Stimulated activated CD4-positive, alpha-beta T cell treated with anti-CD3 and anti-CD28 coated beads, Interleukin-2, amount 100 ng/mL, for 48 hours (primary cell): ENCODE measurements at places on chromosomes 5 and 9.

DNA sequence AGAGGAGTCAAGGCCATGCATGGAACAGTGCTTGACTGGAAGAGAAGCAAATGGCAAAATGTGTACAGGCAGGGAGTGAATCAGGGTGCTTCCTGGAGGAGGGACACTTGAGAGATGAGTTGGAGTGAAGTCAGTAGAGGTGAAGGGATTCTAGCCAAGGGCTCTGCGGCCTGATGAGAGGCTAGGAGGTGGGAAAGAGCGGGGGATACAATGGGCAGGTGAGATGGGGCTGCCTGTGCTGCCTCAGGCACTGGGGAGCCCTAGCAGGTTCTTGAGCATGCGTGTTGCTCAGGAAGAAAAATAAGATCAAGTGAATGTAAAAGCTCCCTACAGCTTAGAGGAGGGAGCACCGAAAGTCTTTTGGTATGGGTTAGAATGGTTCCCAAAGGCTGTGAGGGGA is 22.3 kb downstream of the ERGIC1 start:
- no peak for DNase-seq

DNA sequence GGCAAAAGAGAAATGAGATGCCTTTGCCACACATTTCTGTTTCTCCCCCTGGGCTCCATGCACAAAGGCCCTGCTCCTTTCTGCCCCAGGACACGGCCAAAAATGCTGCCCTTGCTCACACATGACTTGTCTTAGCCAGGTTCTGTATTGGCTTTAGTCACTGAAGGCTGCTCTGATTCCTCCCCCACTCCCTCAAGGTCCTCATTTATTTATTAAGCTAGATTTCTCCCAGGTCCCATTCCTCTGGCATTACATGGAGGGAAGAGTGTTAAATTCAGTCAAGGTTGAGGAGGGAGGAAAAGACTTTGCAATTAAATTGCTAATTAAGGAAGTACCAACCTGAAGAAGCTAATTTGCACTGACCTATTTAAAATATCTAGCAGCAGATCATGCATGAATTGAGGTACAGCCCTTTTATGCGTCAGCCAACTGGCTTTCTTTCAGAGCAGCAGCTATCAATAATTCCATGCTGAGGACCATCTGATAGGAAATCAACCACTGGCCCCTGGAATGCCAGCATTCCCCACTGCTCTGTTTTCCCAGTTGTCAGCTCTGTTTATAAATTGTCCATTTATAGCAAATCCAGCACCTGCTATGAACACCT is 81.2 kb upstream of the MAP3K1 start:
- DNase-seq: no peak

DNA sequence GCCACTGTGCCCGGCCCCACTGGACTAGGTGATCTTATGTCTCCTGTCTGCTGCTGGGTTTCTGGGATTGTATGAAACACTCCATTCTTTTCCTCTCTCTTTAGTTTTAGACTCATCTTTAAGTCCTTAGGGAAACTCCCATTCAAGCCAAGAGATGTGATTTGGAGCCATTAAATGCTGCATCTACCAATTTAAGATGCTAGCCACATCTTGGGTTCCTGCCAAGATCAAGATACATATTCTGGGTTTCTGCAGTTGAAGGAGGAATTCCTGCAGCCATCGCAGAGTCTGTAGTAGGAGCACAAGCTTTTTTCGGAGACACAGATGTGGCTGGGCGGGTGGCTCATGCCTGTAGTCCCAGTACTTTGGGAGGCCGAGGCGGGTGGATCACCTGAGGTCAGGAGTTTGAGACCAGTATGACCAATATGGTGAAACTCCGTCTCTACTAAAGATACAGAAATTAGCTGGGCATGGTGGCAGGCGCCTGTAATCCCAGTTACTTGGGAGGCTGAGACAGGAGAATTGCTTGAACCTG is 23.2 kb downstream of the STXBP1 start:
- DNase-seq: no peak

GRCh38 chr5:83095957-83096539 is 18.7 kb downstream of the XRCC4 start:
- no peak for DNase-seq

DNA sequence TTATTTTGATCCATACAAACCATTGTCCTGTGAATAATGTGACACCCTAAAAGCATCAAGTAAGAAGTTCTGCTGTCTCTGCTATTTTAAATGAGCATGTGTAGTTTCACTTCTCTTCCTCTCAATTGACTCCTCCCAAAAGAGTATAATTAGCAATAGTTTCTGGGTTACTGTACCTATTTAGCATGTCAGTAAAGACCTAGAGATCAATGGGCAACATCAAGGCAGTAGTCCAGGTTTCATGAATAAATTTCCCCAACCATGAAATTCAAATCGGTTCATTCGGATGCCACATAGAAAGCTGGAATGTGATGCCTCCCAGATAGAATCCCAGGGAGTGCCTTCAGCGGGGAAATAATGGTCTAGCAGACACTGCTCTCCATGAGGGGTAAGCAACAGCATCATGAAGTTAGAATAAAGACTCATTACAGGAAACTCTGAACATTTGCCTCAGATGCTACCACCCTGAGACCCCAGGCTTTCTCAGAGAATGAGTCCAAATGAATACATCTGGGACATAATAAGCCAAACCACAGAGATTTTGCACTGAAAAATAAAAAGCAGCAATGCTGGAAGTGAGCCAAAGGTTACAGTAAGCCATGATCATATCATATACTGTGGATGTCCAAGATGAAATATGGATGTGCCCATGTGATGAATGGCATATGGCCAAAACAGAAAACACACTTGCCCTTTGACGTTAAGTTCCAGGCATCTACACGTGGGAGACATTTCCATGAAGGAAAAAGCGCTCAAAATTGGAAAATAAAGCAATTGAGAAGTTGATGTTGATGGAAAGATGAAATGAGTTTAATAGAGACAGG is 1107.0 kb upstream of the SEMA6A start:
- no peak for DNase-seq

DNA sequence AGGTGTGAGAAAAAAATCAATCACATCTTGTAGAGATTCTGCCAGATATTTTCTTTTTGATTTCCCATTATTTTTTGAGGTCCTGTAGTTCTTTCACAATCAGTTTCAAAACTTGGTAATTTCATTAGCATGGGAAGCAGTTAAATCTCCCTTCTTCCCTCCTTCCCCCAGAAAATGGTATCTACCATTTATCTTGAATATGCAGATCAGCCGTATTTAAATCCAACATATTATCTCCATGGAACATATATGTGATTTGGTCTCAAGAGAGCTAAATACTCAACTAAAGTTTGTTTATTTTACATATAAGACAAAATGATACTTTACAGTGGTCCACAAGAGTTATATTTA is 1034.8 kb downstream of the CDH12 start:
- DNase-seq: no peak

DNA sequence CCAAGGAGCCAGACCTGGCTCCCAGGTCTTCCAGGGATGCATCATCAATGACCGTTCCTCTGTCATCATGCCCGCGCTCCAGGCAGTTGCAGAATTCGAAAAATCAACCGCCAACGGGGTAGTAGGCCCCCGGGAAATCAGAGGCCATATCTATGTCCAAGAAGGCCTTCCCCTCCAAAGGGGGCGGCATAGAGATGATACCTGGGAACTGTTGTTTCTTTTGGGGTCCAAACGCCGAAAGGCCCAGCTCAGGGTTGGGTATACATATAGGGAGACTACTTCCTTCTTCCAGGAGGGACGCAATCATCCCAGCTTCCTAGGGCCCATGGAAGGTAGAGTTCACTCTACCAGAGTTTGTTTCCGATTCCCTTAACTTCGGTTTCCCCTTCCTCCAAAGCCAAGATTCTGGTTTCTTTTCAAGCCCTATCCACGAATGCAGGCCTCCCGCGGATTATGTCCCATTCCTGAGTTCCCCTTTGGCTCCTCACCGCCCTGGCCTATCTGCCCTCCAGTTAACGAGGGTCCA is 754 bp downstream of the DCAF12 start:
- DNase-seq: no peak

- no peak for DNase-seq
Observed at GRCh38 chr9:4141296-4141695, 158.6 kb downstream of the GLIS3 start.

GRCh38 chr5:149656576-149657182 is 73.4 kb upstream of the PPARGC1B start:
- DNase-seq: no peak

- no peak for DNase-seq
Observed at GRCh38 chr5:54109626-54110330, 200.6 kb downstream of the ARL15 start.

- no peak for DNase-seq
Observed at GRCh38 chr5:138065102-138065501, 18.7 kb upstream of the WNT8A start.

DNA sequence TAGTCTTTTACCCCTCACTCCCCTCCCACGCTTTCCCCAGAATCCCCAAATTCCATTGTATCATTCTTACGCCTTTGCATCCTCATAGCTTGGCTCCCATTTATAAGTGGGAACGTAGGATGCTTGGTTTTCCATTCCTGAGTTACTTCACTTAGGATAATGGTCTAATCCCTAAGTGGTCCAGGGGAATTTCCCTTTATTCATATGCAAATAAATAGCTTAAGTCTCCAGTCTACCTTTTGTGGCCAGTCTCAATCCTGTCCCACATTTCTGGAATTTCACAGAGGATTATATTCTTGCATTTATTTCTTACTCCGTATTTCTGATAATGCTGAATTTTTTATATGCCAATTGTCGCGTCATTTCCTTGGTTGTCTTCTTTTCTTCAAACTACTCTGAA is 245.6 kb upstream of the DAB2 start:
- DNase-seq: no peak

DNA sequence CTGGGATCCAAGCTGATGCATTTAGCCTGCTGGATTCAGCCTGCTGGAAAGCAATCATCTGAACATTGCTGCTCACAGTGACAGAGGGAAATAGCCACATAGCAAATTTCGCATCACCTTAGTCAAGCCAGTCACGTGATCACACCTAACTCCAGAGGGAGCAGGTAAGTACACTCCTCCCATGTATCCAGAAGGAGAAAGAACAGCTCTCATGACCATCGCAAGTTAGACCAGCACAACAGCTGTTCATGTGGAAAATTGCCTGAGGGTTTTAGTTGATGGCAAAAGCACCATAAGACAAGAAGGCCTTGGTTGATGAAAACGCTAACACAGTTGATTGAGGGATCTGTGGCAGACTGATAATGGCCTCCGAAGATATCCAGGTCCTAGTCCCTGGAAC is 34.2 kb upstream of the MYO10 start:
- no peak for DNase-seq

GRCh38 chr5:129170050-129170449 is 75.5 kb downstream of the ISOC1 start:
- DNase-seq: no peak

DNA sequence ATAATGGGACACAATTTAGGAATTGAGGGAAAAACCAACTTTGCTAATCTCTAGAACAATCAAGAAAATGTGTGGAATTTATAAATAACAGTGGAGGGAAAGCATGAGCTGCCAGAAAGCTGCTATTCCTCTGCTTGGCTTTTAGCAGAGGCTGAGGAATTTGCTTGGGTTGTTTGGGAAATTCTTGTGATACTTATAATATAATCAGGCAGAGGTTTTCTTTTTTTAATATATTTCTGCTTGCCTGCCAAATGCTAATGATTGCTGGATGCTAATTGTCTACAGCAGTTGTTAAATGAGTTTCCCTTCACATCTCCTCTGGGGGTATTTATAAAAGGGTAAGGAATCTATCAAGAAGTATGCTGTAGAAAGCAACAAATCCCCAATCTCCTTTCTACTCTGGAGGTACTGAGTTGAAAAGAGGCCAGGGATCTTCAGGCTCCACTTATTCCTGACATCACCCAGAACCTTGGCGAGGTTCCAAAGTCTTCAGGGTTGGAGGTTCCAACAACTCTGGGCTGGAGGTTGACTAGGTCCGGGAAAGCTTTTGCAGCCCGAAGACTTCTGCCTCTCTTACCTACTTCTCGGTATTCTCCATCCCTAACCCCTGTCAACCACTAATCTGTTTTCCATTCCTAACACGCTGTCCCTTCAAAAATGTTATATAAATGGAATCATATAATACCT is 60.4 kb upstream of the TMED7 start:
- no peak for DNase-seq

DNA sequence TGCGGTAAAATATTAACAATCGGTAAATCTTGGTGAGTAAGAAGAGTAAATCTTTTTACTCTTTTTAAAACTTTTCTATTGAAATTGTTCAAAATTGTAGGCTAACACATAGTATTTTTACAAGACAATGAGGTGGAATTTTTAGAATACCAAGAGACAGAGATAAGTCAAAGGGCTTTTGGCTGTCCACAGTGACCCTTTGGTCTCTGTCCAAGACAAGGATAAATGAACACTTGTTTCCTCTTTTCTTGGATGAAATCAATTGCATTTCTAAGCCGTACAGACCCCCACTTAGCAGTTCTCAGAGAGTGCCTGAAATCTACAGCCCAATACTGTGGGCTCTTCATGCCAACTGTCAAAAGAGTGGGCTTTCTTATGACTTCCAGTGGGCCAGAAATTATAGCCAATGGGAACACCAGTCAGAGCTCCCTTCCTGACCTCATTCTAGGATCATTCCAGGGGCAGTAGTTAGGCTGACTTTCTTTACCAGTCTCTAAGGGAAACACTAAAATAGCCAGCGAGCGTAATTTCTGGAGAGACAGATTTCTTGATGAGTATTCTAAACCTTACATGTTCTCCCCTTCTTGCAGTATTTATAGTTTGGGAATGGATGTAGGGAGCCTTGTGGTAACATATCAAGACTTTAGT is 74.1 kb downstream of the GALNT10 start:
- DNase-seq: no peak

DNA sequence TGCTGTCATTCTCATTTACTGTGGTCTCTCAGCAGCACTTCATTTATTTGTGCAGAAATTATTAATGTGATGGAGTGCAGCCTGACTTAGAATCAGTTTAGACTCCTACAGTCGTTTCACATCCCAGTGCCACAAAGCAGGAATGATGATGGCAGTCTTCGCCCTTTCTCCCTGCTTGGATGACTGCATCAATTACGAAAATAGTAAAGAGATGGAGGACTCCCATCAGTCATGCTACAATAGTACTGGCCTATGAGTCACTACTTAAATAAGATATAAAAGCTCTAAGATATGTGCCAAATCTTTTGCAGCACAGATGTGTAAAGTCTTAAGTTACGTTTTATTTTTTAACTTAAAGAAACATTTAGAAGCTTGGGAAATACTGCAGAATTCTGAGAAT is 263.9 kb downstream of the CHSY3 start:
- DNase-seq: no peak

GRCh38 chr5:149413477-149414210 is 34.6 kb upstream of the IL17B start:
- no peak for DNase-seq

GRCh38 chr5:9103290-9103689 is 442.6 kb downstream of the SEMA5A start:
- no peak for DNase-seq

- no peak for DNase-seq
Observed at GRCh38 chr5:61409568-61409967, 77.5 kb downstream of the ZSWIM6 start.
